Activated T-helper 1 cell treated with anti-CD3 and anti-CD28 coated beads, Interleukin-2, amount 50 U/mL, for 16 hours (primary cell): ENCODE measurements at places on chromosomes 2 and 18.

- DNase-seq, result no peak
Measured at GRCh38 chr2:8424997-8425900, 256.6 kb upstream of the ID2 start.

DNA sequence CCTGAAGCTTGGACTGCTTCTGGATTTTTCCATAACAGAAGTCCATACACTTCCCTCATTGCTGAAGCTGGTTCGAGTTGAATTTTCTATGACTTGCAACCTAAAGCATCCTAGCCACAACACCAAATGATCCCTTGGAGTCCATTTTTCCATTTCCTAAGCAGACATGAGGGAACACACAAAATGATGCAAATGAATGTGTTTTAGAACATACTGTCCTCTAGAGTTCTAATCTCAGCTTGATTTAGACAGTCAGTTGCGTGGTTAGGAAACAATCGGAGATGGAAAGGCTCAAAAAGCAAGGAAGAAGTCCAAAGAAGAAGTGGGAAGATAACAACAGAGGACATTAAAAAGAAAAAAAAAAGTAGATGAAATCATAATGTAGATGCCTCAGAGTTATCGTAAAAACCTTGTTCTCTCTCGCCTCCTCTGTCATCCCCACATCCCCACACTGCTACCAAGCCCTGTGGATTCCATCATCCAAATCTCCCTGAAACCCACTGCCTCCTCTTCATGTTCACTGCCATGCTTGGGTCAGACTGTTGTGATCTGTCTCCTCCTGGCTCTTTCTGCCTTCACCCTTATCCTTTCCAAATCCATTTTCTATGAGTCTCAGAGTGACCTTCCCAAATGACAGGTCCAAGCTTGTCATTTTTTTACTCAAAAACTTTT is 58.4 kb downstream of the TMEM247 start:
- DNase-seq, result no peak

DNA sequence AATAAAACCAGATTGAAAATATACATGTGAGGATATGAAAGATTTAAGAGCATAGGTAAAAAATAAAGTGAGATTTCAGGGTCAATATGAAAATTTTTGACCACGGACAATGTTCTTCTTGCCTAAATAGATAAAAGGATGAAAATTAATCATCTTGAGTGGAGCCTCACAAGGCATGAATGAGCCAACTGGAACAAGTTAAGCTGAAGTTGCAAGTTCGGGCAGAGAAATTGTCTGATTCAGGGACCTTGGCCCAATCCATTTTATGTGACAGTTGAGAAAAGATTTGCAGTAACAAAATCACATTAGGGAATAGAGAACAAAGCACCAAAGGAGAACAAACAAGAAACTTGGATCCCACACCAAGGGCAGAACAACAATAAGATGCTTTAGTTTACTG is 305.3 kb downstream of the TMX3 start:
- DNase-seq, result no peak

- no peak for DNase-seq
Measured at GRCh38 chr18:45449418-45450227, 165.7 kb upstream of the SLC14A2 start.

- DNase-seq, result no peak
Measured at GRCh38 chr2:198325359-198325758, 521.0 kb downstream of the PLCL1 start.

DNA sequence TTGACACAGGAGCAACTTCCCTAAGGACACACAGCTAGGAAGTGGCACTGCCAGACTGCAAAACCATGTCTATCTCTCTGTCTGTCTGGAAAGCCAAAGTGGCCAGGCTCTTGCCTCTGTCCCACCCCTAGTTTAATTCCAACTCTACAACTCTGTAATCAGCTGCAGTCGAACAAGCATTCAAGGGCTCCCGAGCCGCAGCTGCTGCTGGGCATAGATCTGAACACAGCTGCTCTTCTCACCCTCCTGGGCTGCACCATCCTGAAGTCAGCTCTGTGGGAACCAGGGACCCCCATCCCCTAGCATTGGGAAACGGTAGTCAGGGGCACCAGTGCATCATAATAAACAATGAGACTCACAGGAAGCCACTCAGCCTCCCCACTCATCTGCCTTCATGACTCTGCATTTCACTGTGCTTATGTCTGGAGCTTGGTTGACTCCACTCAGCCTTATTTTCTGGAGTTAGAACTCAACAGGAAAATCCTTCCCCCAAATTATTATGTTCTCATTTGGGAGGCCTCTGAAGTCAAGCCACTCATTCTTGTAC is 44.4 kb upstream of the TMEM163 start:
- DNase-seq, result no peak

GRCh38 chr18:51192696-51193095 is 4.8 kb downstream of the MEX3C start:
- no peak for DNase-seq
